ENCODE measurements at places on chromosomes 12 and 14. TPM values are rescaled to one million over a fixed set of nuclear protein-coding genes. Genes with fewer than 3 reads are reported as not detected.

The TUNAR gene
- total RNA-seq, result 1.3 TPM

The CNTN1 gene
- 4.7 TPM for total RNA-seq

The NPC2 gene
- total RNA-seq, result 310 TPM

The FGF23 gene
- total RNA-seq, result 0.86 TPM

The NOS1 gene
- not detected for total RNA-seq

The STXBP6 gene
- total RNA-seq, result 6.4 TPM
